ENCODE measurements at places on chromosomes 2 and 18. TPM values are rescaled to one million over a fixed set of nuclear protein-coding genes. Genes with fewer than 3 reads are reported as not detected.

The ABCG8 gene
- not detected for total RNA-seq

The C2orf81 gene
- 6.4 TPM for total RNA-seq

The LYG1 gene
- 0.91 TPM for total RNA-seq

The VWA3B gene
- not detected for total RNA-seq

The UBE2E3 gene
- 36.2 TPM for total RNA-seq

The FSIP2 gene
- total RNA-seq, result 0.35 TPM

The AGFG1 gene
- total RNA-seq, result 63.3 TPM

The MXD1 gene
- total RNA-seq, result 14.5 TPM

Measured in activated naive CD4-positive, alpha-beta T cell treated with anti-CD3 and anti-CD28 coated beads, Interleukin-2, amount 50 U/mL, for 72 hours (primary cell).